ENCODE measurements at places on chromosomes 4 and X.

DNA sequence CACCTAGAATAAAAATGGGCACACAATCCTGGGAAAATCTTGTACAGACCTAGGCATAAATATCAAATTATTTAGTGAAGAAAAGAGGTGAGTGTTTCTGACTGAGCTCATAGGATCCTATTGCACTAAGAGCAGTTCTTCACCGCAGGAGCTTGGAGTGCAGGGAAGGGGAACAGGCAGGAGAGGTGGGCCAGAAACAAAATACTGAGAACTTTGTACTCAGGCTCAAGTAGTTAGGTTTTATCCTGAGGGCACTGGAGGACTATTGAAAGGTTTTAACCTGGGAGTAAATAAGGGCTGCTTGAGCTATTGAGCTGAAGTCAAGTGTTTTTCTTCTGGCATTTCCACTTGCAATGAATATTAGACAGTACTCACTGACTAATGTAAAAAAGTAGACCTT, 12.2 kb downstream of the EPHA5 start:
- DNase-seq = no peak

DNA sequence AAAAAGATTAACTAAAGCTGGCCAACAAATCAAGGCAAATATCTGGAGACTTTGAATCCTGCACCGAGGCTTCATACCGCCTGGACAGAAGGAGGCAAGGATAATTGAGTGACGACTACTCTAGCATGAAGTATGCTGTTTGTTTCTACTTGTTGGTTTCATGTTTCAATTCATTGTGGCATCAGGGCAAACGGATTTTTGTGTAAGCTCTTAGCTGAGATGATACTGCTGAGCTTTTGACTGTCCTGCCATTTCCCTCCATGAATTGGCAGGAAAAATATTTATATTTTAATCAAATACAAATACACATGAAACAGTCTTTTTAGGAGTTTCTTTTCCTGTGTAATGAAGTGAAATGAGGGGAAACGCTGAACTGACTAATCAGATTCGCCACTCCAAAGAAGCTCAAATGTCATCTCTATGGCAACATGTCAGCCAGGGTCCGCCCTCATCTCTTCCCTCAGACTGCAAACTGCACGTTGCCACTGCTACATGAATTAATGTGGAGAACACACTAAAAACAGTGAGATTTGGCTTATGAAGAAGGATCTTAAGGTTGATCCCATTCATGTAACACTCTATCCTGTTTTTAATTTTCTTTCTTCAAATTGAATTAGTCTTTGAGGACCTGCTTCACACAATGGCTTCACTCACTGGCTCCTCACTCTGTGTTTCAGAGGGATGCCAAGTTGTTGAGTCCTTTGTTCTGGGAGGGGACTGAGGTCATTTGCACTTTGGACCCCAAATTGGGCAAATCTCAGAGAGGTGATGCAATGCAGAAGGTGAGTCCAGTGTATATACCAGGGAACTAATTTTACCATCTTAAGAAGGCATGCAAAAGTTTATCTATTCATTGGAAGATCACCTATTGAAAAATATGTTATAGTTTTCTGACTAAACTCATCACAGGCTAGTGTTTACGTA, 149.6 kb upstream of the MID1 start:
- no peak for DNase-seq

- DNase-seq = no peak
Observed at GRCh38 chr4:6470502-6471306, 1.7 kb downstream of the PPP2R2C start.

- no peak for DNase-seq
Observed at GRCh38 chr4:89109841-89110540, 1.3 kb upstream of the TIGD2 start.

DNA sequence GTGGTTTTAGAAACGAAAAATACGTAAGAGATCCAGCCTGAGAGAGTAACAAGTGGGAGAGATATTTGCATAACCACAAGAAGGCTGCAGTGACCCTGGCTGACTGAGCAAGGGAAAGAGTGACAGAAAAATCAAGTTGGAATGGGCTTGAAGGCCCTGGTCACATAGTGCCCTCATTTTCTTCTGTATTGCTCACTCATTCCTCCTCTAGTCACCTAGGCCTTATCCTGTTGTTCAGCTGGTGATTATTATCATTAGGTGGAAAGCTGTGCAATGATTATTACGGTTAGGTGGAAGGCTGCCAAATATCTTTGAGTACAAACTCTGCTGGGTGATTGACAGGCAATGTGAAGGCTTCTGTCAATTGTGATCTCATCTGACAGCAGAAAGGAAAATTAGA, 2384.1 kb downstream of the PCDH7 start:
- no peak for DNase-seq

DNA sequence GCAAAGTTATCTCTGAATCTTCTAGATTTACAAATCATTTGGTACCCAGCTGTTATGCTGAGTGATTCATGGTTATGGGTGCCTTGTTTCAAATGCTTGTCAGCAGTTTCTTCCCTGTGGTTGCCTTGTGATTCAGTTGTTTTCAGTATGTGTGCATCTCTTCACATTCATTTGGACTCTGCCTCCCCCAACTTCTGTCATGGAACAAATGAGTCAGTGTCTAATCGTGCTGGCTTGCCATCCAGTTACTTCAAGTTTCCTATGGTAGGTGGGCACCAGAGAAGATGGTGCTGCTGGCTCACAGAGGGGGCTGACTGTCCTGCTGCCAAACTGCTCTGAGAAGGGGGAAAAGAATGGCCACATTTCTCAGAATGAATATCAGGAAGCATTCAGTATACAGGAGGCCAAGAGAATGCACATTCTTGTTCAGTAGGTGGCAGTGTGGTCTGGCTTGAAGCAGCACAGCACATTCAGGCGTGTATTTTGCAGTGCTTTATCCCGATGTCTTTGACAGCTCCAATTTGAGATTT, 260.9 kb downstream of the GLUD2 start:
- no peak for DNase-seq

DNA sequence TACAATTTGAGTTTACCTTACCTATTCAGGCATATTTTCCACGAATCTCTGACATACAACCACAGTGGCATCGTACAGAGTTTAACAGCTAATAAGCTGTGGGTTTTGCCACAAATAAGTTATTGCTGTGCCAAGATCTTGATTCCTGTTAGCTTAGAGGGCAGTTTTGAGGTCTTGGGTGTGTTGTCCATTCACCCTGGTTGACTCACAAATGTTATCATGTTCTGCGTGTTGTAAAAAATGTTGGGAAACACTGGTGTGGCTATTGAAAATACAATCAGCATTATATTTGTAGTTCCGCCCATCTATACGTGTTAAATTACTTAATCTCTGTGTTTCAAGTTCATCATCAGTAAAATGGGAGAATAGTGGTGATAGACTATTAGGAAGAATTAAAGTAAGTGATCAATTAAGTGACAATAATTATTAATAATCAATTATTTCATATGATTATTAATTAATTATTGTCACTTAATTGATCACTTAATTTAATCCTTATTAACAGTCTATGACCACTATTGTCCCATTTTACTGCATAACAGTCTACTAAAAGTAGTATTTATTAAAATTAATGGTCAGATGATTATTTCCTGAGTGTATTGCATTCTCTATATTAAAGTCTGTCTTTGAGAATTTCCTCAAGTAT, 96.3 kb downstream of the TMA16 start:
- no peak for DNase-seq

GRCh38 chrX:24371391-24371972, 11.0 kb downstream of the SUPT20HL1 start:
- DNase-seq = peak; percentile 46
